ENCODE measurements at places on chromosomes 7 and 10.

GRCh38 chr7:116334555-116334954, 124.2 kb downstream of the TES start:
- no peak for DNase-seq

DNA sequence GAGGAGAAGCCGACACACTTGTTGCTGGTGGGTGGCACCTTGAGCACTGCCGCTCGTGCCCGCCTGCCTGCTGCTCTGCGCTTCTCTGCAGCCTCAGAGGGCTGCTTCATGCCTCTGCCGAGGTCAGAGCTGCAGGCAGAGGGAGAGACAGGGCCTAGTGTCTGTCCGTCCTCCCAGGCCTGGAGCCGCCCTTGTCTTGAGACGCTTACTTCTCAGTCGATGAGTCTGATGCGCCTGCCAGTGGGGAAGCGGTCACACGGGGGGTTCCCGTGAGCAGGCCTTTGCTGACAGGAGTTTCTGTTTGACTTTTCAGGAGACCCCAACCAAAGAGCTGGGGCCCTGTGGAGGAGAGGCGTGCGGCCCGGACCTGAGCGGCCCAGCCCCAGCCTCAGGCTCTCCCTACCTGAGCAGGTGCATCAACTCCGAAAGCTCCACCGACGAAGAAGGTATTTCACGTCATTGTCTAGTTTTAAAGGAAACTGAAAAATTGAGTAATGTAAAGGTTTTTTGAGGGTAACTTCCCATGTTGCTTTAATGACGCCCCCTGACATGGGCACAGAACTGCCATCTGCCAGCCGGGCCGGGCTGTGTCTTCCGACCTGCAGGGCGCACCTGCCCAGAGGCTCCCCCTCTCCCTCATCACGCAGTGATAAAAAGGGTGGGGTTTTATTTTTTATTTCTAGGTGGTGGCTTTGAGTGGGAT, 7.8 kb upstream of the BHLHA15 start:
- no peak for DNase-seq

- no peak for DNase-seq
These were observed 1.7 kb downstream of the AEBP1 start for GRCh38 chr7:44105832-44106231.

DNA sequence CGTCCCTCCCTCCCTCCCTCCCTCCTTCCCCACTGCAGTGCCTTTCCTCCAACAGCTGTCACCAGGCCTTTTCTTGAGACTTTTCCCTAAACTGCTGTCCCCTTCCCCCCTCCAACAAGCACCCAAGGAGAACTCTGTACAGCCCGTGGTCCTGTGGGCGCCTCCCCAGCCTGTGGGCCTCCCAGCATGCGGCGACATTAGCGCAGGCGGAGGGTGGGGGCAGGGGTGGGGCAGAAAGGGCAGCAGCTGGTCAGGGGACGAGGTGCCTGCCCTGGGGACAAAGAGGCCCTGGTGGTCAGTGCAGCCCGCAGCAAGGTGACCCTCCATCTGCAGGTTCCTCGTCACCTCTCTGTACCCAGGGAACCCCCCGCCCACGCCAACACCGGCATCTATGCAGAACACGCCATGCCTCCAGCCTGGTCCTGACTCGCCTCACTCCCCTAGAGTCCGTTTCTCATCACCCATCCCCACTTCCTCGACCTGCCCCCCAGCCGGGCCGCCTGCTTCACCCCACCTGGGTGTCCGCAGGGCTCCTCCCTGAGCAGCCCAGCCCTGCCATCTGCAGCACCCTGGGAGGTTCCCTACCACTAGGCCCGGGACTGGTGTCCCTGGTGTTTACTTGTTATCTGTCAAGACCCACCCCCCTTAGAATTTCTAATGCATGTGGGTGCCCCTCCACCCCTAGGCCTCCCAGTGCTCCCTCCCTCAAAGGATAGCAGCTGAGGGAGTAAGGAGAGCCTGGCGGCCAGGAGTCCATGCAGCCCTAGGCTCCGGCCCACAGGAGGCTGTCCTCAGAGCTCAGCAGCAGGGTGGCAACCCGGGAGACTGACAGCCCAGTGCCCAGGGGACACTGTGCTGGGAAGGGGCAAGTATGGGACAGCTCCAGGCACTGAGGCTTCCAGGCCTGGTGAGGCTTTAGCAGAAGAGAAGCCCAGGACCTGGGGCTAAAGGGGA, 147.8 kb downstream of the ARHGAP22 start:
- no peak for DNase-seq

- no peak for DNase-seq
These were observed 134.7 kb upstream of the GALNT17 start for GRCh38 chr7:70997261-70997660.

GRCh38 chr7:92403760-92404074, 43.6 kb upstream of the GATAD1 start:
- no peak for DNase-seq

DNA sequence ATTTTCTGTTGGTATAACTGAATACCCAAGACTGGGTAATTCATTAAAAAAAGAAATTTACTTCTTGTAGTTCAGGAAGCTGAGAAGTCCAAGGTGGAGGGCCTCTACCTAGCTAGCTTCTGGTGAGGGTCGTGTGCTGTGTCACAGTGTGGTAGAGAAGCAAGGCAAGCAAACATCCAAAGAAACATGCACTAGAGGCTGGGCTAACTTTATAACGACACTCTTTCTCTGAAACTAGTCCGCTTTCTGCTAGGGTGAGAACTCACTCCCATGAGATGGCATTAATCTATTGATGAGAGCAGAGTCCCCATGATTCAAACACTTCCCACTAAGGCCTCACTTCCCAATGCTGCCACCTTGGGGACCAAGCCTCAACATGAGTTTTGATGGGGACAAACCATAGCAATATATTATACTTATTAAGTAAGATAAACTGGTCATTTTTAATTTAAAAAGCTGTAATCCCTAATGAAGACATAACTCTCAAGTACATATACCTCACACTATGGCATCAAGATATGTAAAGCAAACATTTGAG, 50.8 kb downstream of the PHYHIPL start:
- no peak for DNase-seq

DNA sequence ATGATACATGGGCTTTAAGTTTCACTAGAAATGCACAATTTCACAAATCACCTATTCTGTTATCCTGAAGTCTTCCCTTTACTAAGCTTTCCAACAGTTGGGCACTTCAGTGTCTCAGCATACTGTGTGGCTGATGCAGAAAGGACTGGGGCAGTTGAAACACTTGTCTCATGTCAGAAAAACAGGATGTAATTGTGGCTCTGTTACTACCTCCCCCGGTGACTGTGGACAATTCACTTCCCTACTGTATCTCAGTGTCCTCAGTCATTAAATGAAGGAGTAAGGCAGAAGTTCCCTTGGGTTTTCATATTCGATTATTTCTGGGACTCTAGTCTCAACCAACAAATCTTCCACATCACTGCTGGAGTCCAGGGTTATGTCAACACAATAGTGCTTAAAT, 17.9 kb downstream of the ANKRD22 start:
- DNase-seq = no peak
